CD4-positive, alpha-beta T cell (primary cell): ENCODE measurements at places on chromosomes 16 and 17. TPM values are rescaled to one million over a fixed set of nuclear protein-coding genes. Genes with fewer than 3 reads are reported as not detected.
A peak's percentile ranks its signal among the peaks of the same experiment; 100 is the strongest.

DNA sequence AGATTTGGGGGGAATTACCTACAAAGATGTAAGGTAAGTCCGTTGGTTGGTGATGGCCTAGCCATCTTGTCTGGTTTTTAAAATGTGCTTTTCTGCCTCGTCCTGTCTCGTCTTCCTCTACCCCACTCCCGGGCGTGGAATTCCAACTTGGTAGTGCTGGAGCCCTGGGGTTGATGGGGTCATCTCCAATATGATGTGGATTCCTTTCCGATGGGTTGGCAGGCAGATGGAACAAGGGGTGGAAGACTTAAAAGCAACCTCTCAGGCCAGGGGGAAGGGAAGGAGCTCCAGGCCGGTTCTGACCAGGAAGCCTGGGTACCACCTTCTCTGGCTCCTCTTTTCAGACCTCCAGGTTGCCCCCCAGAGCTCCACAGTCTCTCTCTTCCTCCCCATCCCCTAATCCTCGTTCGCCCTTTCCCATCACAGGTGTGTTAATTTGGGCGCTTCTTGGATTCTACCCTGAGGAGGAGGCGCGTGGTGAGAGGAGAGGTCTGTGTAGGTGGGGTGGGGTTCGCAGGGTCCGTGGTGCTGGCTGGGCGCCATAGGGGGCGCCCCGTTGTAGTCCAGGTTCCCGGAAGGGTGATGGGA is 5.1 kb upstream of the HOXB2 start:
- no peak for DNase-seq

DNA sequence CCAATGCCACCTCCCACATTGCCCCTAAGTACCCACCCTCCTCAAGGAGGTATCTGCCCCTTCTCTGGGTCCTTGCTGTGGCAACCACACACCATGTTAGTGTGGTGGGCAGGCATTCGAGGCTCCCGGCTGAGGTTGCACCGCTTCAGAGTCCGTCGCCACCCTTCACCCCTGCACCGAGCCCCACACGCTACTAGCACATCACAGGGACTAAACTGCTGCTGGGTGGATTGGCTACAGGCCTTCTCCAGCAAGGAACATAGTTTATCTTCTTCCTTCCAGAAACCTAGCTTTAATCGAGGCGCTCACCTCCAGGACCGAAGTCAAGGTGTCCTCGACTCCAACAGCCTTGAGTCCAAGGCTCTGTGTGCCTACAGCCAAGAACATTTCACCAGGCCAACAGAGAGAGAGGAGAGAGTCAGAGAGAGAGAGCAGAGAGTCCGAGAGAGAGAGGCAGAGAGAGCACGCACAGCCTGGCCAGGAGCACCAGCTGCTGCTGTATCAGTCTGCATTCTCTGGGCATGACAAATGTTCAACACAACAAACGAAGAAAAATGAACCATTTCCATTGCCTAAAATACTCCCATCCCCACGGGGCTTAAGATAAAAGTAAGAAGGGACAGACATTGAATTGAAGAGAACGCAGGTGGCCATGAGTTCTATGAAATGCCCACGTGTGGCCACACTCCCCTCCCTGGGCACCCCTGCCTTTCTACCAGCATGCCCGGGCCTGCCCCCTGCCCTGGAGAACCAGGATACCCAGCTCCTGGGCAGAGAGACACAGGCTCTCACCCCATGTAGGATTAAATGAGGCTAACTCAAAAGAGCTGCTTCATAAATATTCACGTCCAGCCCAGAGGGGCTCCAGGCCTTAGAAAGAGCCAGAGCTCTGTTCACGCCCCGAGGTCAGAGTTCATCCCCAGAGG is 94.9 kb downstream of the RBFOX3 start:
- DNase-seq, result no peak

GRCh38 chr16:21684199-21684598 is 20.4 kb downstream of the OTOA start:
- DNase-seq, result peak; percentile 13

DNA sequence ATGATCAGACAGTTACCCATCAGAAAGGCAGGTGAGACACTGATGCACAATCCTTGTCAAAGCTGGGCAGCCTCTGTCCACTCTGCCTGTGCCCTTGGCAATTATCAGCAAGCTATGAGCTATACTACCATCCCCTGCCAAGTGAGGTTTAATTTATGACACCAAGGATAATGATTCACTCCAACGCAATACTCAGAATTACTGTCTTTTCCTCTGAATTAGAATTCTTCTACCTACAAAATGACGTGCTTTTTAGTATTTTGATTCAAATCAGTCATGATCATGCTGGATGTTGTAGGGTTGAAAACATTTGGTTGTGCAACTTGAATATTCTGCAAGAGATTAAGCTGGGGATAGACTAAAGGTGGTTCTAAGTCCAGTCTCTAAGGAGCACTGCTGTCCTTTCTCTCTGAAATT is 116.8 kb upstream of the SOX9 start:
- DNase-seq, result no peak

DNA sequence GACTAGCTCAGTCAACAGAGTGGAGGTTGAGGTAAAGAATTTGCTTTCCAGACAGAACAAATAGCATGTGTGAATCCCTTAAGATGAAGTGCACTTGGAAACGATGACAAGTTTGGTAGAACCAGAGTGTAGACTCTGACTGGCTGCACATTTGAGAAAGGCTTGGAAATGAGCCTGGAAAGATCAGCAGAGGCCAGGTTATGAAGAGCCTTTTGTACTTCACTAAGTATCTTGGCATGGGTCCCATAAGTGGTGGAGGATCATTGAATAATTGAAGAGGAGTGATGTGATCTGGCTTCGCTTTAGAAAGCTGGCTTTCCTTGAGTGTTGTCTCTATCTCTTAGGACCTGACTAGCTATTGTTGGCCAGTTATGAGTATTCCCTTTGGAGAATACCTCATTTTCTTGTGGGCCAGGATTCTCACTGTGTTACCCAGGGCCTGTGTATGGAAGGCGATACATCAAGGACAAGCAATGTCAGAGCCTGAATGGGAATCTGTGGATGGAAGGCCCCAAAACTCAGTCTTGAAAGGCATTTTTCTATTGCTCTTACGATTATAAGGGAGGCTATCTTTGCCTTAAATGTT is 329.8 kb downstream of the UTP18 start:
- no peak for DNase-seq

DNA sequence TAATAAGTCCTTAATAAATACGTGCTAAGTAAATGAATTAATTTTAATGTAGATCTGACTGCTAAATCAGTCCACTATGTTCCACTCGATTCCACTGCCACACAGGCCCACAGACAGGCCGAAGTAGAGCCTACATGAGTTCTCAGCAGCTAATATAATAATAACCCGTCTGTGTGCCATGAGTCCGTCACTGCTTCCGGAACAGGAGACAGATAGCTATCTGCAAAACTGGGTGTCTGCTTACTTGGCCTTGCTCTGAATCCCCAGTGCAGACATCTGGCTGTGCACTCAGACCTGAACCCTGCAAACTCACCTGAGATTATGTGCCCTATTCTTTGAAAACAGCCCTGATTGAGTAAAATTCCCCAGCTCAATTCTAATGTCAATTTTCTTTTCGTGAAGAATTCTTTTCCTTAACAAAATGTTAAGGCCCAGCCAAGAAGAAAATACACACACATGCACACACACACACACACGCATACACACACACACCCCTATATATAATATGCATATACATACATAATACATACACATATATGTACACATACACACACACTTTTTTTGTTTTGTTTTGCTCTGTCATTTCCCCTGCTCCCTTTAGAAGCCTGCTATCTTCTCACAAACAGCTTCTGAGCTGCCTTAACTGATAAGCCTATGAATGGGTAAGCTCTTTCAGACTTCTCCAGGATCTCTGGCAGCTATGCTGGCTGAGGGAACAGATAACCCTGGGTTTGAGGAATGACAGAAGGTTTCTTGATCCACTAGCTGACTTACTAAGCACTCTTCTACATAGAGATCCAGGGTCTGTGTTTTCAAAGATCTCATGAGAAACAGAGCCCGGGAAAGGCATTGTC is 39.8 kb upstream of the TOM1L1 start:
- DNase-seq, result no peak

DNA sequence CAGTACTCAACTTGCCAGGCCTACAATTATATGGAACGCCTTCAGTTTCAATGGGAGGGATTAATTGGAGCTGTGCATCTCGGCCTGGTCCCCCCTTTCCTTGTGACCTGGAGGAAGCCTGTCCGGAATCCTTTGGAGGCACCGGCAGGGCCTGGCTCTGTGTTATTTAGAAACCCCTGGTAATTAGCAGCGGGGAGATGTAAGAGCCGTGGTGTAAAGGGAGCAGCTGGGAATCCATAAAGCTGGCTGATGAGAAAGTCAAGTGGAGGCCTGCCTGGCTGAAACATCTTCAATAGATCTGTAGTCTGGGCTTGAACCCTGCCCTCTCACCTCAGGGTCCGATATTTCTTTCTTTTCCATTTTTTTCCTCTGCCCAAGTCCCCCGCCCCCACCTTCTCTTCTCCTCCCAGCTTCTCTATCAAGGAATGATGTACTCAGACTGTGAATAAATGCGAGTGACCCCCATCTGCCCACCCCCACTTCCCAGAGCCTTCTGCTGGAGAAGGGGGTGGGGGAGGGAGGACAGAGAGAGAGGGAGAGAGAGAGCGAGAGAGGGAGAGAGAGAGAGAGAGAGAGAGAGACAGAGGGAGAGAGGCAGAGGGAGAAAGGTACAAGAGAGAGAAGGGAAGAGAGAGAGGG is 495.5 kb upstream of the ZFHX3 start:
- no peak for DNase-seq

DNA sequence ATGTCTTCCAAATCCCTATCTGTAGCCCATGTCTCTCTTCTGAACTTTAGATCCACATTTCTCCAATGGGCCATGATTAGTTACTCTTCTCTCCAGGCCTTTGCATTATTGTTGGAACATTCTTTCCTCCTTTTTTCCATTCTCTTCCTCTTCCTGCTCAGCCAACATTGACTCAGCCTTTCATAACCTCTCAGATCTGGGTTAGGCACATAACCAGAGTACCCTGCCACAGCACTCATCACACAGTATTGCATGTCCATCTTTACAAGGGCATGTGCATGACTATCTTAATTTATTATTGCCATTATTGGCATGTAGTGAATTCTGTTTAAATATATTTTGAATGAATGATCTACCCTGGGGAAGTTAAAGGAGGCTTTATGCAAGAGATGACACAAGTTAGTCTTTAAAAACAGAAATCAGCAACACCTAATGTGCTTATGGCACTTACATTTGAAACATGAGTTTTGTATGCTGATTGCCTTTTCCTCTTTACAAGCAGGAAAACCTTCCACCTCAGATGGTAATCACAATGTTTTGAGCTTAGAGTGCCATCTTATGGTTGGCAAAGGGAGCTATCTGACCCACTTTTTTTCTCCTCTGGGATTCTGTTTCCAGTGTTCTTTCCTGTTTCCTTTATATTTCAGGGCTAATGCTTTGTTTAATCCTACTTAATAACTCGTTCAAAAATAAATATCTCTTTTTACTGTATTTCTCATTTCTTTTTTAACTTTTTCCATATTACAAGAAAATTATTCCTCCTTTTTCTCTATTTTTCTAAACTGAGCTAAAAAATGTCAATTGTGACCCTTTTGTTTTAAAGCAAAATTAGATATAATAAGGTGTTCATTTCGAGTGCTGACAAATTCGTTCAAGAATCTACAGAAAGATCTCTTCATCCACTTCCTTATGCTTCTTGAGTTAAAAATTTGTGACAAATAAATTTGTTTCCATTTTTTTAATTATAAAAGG is 151.0 kb upstream of the RBL2 start:
- DNase-seq, result no peak

The STXBP4 gene
- 5.1 TPM for total RNA-seq

GRCh38 chr16:27238016-27238587 is 30.5 kb downstream of the NSMCE1 start:
- DNase-seq, result peak; percentile 16

The GLIS2 gene
- total RNA-seq, result not detected

DNA sequence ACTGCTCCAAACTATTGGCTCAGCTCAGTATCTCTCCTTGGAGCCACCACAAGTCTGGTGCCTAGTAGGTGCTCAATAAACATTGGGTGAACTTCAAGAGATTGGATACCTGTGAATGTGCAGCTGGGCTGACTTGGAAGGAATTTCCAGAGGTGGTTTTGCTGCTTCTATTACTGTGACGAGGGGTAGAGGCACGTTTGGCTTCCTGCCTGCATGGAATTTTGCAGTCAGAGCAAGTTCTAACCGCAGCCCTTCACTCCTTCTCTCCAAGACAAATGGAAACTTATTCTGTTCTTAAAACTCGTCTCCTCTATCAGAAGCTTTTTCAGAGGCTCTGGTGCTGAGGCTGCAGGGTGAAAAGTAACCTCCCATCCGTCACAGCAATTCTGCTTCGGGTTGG is 342.5 kb downstream of the CPPED1 start:
- DNase-seq, result no peak

The CNTD1 gene
- not detected for total RNA-seq

- DNase-seq, result peak; percentile 48
These were observed 61.2 kb upstream of the RPH3AL start for GRCh38 chr17:413706-414380.

The TMED6 gene
- 2.1 TPM for total RNA-seq

DNA sequence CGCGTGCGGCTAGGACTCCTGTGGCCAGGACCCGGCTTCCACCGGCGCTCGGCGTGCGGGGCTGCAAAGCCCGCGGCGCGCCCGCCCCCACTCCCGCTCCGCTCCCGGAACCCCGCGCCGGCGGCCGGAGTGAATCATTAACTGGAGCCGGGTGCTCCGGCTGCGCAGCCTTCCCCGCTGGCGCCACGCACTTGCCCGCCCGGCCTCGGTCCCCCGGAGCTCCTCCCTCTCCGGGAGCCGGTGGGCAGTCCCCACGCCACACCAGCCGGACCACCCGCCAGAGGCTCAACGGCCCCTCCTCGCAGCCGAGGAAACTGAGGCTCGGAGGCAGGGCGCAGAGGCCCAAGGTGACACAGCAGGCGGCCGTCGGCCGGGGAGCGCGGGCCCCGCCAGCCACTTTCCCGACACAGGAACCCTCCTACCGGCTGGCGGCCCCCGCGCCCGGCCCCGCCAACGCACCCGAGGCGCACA is 580 bp downstream of the BCAR1 start:
- DNase-seq, result no peak

DNA sequence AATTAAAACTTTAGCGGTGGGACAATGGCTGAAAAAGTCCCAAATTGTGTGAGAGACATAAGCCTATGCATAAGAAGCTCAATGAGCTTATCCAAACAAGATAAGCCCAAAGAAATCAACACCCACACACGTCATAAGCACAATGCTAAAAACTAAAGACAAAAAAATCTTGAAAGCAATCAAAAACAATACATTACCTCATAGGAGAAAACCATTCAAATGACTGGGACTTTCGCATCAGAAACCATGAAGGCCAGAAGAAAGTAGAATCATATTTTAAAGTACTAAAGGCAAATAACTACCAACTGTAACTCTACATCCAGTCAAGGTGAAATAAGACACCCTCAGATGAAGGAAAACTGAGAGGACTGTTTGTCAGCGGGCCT is 50.2 kb downstream of the ZCCHC14 start:
- no peak for DNase-seq

GRCh38 chr17:72122010-72122764 is 1.4 kb downstream of the SOX9 start:
- no peak for DNase-seq

The TNFSF12 gene
- 19.1 TPM for total RNA-seq

GRCh38 chr17:49015924-49016774 is 19.0 kb downstream of the IGF2BP1 start:
- DNase-seq, result no peak

- no peak for DNase-seq
These were observed 16.9 kb downstream of the CLEC16A start for GRCh38 chr16:10961231-10961630.
